Kasumi-1 (cell line): ENCODE measurements at places on chromosomes 2 and 18.
A peak's percentile ranks its signal among the peaks of the same experiment; 100 is the strongest.

DNA sequence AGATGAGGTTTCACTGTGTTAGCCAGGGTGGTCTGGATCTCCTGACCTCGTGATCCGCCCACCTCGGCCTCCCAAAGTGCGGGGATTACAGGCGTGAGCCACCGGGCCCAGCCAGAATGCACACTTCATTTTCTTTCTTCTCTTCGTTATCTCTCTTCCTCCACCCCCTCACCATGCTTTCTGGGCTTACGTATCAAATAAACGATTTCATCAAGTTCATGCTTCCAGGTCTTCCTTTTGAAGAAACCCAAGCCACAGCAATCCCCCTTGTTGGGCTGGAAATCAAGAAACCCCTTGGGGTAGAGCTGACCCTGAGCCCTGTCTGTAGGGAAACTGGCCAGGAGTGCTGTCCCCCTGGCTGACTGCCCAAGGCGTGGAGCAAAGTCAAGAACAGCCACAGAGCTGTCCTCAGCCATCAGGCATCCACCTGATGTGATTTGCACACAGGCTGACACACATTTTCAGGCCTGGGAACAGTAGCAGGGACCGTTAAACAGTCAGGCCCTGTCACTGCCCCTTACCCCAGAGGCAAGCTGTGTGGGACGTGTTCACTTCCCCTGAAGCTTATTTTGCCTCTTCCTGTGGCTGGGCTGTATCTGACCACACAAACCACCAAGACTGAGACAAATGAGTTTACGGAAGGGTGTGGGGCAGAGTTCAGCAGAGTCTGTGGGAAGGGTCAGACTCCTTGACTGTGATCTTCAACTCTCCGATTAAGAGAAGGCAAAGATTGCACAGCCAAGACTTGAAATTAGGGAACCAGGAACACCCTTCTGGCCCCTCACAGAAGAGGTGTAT is 15.1 kb upstream of the NMUR1 start:
- DNase-seq, result peak; percentile 79

- DNase-seq, result no peak
These were observed 76.7 kb downstream of the C18orf54 start for GRCh38 chr18:54434453-54434852.

GRCh38 chr2:180819106-180819505 is 161.3 kb upstream of the UBE2E3 start:
- DNase-seq, result no peak

DNA sequence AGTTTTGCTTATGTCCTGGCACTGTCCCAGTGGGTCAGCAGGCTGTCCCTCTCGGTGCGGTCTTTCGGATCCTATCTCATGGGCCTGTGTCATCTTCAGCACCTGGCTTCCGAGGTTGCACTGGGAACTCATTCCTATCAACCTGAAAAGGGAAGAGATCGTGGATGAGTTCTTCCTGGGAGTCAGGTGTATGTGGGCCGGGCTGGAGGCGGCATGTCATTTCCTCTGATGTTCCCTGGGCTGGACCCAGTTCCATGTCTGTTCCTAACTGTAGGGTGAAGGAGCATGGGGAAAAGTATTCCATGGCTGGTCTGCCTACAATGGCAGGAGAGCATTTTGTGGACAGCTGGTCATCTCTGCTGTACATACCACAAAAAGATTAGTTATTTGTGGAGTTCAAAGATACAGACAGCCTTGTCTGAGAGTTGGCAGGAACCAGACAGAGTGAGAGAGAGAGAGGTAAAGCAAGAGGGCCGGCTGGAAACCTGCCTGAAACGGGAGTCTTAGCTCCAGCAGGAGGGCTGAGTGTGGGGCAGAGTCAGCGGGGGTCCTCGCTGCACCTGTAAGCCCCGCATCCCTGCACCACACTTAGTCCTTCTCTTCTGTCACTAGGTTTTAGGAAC is 25.2 kb downstream of the FAM228A start:
- no peak for DNase-seq

DNA sequence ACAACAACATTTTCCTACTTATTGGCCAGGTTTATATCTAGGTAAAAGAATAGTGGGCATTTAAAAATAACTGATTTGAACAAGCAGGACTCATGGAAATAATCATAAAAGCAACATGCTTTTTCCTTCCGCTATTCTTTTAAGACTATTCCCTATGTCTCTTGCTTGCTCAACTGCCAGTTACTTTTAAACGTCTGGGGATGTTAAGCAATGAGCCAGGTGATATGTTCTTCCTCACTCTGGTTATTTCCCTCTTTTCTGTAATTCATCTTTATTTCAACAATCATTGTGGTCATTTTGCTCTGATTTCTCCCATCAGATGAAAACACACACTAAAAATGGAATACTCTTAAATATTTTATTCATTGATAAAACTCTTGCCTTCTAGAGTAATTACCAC is 33.4 kb upstream of the SLC8A1 start:
- DNase-seq, result no peak

DNA sequence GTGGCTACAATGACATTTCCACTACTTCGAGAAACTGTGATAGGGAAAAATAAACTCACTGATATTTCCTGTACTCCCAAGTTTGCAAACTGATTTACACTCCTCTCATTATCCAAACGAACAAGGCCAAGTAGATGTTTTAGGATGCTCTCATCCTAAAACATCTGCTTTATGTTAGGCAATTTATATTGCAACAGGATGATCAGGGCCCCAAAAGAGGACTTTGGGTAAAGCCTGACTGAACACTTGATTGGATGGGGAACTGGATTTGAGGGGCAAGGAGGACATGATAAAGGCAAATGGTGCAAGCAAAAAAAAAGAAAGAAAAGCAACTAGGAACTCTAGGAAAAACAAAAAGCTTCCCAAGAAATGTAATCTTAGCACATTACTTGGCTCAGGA is 2.1 kb upstream of the HES6 start:
- no peak for DNase-seq

DNA sequence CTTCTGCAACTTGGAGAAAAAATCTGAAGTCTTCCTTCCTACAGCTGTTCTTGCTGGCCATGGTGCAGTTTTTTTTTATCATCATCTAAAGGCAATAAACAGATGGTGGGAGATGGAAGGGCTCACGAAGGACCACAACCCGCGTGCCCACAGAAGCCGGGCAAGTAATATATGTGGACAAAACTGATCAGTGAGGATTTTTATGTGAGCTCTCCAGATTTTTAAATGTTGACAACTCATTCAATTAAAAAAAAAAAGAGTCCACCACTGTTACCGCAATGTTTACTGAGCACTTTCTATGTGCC is 55.9 kb upstream of the CREB1 start:
- DNase-seq, result no peak

DNA sequence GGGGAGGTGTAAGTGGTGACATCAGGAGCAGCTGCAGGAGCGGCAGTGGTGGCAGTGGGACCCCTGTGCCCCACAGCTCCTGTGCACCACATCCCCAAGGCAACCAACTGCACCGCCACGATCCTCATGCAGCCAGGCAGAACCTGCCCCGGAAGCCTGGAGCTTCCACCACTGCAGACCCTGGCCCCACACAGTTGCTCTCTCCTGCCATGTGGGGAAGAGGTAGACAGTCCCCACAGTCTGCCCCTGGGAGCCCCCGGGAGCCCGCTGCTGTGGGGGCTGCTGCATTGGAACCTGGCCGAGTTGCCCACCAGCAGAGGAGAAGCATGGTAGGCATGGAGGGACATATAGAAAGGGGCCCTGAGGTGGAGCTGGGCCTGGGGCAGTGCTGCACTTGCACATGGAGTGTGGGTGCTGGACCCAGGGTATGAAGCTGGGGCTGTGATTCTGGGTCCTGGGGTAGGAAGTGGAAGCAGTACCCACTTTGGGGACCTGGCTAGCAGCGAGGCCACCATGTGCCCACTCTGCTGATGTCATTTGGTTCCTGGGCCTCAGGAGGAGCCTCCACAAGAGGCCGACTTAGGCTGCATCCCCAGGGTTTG is 623.3 kb upstream of the LRRTM4 start:
- DNase-seq, result no peak
